ENCODE measurements at places on chromosomes 4 and X.

- DNase-seq, result no peak
Observed at GRCh38 chr4:177511611-177512010, 69.4 kb upstream of the AGA start.

- no peak for DNase-seq
Observed at GRCh38 chrX:79139446-79139845, 5.0 kb upstream of the GPR174 start.

GRCh38 chr4:23134331-23134730 lies 441.6 kb downstream of the GBA3 start:
- no peak for DNase-seq

DNA sequence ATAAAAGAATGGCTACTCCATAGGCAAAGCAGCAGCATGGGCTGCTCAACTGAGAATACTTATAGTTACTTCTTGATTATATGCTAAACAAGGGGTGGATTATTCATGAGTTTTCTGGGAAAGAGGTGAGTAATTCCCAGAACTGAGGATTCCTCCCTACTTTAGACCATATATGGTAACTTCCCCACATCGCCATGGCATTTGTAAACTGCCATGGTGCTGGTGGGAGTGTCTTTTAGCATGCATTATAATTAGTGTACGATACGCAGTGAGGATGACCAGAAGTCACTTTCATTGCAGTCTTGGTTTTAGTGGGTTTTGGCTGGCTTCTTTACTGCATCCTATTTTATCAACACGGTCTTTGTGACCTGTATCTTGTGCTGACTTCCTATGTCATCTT lies 141.5 kb downstream of the MAGEB17 start:
- no peak for DNase-seq

DNA sequence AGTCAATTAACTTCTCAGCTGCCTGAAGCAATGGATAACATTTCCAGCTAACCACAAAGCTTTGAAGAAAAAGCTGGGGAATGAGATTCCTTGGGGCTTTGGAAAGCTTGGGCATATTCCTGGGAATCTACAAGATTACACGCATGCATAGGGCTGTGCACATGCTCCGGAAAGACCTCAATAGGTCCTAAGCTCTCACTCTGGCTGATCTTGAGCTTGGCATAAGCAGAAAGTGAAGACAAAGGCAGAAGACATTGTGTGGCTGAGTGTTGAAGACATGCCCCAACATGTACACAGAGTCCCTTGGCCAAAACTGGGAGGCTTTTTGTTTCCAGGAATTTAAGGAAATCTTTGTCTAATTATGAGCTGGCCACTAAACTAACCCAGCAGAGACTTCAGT lies 31.2 kb downstream of the ATG4A start:
- DNase-seq, result no peak

DNA sequence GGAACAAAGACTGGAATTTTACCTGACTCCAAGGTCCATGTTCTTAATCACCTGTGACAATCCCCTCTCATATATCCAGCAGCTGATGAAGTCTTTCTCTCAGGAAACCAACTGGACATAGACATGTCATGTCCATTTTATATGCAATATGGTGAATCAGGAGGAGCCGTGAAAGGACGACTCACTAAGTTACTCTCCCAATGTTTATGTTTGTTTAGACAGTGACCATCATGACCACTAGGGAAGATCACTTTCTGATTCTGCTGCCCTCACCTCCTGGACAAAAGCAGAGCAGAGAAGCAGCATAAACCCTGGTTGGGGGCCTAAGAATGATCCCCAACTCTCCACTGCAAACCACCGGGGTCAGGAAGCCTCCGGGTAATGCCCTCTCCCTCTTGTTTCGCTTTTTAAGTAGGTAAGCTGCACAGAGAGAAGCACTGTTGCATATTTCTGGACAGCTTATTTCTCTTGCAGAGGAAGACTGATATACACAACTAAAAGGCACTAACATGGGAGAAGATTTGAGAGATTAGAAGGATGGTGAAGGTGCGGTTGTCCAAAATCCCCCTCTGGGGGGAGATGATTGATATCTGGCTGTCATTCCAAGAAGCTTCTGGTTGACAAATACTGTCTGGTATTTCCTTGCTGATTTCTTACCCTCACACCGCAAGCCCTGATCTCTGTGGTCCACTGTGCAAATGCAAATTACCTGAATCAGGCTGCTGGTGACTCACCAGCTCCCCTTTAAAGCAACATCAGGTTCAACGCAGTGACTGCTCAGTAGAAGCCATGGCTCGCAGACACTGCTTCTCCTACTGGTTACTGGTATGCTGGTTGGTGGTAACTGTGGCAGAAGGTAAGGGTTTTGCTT lies at the start of gene ODAPH:
Gene ODAPH, plus strand, starts transcription at position 773 of the 871 bp plus-strand sequence. Its CDS starts 17 bp downstream, at position 790.
- DNase-seq, result no peak

DNA sequence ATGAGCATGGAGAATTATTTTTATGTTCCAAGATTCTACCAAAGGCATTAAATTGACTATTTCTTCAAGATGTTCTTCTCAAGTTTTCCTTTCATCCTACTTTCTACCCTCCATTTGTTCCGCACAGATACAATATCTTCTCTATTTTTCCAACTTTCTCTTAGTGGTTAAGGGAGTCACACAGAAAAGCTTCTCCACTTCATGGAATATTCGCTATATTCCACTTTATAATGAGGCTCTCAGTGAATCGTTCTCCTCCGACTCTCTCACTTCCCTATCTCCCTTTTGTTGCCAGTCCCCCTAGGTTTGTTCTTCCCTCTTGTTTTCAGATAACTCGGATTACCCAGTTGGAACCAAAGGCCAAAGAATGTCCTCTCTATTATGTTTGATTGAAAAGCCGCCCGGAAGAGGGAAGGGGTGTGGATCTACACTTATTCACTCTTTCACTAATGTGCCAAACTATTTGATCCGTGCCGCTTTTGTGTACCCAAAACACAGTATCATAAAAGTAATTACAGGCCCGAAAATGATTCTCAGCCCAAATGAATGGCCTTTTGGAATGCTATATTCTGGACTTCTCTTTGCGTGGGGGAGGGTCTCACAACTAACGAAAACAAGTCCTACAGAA lies 1.2 kb downstream of the SH3D19 start:
- DNase-seq, result no peak

DNA sequence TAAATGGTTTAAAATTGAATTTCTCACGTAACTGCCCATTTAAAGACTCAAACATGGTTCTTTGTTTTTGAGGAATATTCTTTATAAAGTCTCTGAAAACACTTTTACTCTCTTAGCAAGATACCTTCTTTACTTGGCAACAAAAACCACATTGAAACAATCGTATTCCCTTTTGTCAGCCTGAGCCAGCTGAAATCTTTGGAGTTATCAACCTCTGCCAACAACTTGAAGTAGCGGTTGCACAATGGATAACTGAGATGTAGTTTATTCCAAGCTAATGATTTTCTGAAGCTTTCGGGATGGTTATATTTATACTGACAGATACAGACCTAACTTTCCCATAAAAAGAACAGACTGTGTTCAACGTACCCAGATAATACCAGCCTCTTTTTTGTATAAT lies 561.3 kb downstream of the IL1RAPL1 start:
- DNase-seq, result no peak

DNA sequence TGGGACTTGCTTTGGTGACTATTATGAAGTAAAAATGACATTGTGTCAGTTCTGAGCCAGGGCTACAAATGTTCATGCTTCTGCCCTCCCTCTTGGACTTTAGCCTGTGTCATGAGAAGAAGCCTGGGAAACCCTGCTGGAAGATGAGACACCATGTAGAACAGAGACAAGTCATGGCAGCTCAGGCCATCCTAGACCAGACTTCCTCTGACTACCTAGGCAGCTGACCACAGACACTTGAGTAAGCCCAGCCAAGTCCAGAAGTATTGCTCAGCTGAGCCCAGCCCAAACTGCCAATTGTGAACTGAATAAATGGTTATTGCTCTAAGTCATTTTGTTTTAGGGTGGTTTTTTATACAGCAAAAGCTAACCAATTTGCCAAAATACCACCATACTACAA lies 467.6 kb upstream of the CNKSR2 start:
- no peak for DNase-seq

DNA sequence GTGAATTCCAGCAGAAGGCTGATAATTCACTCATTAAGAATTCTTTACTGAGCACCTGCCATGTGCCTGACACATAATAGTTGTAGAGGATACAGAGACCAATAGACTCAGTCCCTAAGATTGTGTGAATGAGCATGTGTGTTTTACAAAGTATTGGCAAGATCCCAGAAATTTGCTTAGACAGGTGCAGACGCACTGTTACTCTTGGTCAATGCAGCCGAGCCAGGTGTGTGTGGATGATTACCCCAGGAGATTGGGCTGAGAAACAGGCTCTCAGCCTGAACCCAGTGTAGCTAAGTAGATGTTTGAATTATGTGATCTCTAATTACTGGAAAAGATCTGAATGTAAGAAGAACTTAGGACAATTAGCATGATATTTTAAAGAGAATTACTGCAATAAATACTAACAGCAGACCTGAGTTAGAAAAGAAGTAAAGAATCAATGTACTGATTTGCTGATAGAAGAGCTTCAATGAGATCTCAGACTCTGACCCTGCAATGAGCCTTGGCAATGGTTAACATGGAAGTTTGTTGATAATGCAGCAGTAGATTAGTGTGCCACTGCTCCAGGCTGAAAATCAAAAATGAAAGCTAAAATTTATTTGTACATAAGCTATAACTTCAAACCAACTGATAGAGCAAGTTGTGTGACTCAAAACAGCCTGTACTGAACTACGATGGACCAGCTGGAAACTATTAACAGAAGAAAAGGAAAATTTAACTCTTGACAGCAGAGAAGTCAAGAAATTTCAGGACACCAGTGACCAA lies 32.2 kb upstream of the NDST4 start:
- peak; percentile 74 for DNase-seq

- DNase-seq, result no peak
Observed at GRCh38 chrX:149650162-149650561, 18.6 kb upstream of the TMEM185A start.

All from NCI-H774 (cell line).